ENCODE measurements at places on chromosomes 11 and 22.

DNA sequence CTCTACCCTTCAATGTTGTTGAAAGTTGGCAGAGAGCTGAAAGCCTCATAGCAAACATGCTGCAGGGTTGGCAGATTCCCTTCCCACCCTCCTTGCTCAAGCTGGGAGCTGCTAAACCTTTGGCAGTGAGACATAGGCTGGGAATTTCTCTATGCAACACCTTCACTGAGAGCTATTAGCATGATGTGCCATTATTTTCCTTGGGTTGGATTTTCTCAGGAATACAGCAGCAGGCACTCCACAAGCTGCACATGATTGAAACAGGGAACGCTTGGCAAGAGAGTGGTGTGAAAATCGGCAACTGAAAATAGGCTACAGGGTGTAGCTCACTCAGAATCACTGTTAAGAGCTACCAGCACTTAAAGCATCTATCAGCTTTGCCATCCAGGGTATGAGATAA lies 9.6 kb upstream of the ALKBH3 start:
- no peak for DNase-seq

- DNase-seq, result no peak
Observed at GRCh38 chr11:1784761-1785650, 21.3 kb upstream of the CTSD start.

- no peak for DNase-seq
Observed at GRCh38 chr22:46317646-46318045, 17.9 kb upstream of the TRMU start.

GRCh38 chr22:43126501-43127165 lies 16.1 kb downstream of the BIK start:
- peak; percentile 94 for DNase-seq

GRCh38 chr11:12539572-12539971 lies 134.6 kb upstream of the TEAD1 start:
- peak; percentile 97 for DNase-seq

DNA sequence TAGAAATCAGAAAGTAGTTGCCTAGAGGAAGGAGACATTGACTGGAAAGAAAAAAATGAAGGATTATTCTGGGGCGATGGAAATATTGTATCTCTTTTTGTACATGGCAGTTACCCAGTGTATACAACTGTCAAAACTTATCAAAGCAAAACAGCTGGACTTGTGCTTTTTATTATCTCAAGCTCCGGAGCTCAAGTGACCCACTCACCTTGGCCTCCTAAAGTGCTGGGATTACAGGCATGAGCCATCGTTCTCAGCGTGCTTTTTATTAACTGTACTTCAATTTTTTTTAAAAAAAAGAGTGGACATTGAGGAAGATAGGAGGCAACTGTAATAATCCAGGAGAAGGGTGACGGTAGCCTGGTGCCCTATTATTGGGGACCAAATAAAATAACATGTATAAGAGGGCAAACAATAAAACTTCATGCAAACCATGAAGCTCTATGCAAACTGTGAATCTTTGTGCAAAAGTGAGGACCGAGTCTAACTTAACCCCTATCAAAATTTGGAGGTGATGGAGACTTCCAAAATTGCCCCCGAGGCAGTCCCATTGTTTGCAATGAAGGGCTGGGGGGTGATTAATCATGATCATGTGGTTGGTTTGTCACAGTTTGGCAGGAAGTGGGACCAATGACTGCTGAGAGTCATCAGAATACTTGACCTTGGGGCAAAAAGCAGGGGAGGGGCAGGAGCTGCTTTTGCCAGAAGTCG lies 23.5 kb downstream of the FZD4 start:
- DNase-seq, result peak; percentile 88

- no peak for DNase-seq
Observed at GRCh38 chr11:57364851-57365660, 15.9 kb downstream of the PRG3 start.

DNA sequence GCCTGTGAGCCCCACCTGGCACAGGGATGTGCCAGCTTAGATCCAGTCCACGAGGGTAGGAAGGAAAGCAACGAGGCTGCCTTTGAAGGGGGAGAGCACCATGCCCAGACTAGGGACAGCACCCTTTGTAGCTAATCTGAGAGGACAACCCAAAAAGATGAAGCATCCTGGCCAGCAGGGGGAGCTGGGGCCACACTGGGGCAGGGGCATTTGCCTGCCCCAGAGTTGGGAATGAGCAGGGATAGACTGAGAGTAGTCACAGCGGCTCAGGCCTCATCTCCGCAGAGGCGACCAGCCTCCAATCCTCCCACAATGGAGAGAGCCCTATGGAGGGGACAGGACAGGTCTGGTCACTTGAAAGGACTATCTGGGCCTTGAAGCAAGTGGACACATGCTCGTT lies 16.4 kb downstream of the LMO1 start:
- peak; percentile 25 for DNase-seq

DNA sequence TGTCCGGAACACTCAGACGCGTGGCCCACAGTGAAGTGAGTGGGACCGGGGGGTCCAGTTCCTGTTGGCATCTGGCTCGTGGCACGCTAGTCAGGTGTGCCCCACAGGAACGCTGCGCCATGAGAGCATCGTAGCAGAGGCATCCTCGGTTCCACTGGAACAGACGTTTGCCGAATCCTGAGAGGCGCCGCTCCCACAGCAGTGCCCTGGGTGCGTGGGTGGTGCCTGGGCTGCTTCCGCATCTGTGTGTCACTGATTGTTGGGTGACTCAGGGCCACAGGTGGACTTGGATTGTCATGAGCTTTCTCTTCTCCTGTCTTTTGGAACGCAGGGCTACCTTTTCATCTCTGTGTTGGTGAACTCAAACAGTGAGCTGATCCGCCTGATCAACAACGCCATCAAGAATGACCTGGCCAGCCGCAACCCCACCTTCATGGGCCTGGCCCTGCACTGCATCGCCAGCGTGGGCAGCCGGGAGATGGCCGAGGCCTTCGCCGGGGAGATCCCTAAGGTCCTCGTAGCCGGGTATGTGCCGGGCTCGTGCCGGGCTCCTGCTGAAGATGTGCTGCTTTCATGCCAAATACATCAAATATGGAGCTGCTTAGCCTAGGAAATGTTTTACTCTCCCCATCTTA lies 46.2 kb downstream of the AP2A2 start:
- no peak for DNase-seq

DNA sequence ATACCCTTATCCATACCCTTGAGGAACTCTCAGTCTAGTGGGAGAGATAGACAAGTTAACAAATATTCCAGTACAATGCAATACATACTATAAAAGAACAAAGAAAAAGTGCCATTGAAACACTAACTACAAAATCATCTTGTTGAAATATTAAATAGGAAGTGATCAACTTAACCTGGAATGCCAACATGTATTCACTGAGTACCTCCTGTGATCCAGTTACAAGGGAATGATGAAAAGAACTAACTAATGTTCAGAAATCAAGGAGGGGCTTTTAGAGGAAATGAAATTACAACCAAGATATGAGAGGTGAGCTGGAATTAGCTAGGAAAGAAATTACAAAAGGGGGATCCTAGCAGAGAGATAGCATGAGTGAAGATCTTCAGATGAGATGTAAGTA lies 6.2 kb upstream of the FIBIN start:
- DNase-seq, result peak; percentile 25

DNA sequence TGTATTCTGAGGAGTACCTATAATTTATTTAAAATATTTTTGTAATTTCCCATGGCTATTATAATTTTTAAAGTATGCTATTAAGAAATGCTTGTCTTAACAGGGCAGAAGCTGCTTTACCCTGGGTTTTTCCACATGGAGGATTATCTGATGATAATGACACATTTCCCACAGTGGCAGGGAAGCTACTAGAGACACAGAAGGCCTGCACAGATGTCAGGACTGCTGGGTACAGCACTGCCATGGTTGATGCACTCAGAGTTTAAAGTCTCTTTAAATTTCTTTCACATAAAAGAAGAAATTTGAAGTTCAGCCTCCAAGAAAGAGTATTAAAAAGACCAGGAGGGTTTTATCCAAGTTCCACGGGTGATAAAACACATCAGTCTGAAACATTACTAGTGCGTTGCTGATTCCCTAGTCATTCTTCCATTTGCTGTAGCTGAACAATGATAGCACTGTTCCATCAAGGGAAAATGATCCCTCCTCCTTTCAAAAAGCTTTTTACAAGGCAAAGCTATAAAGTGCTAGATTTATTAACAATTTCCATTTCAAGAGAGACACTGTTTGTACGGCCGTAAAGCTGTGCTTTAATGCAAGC lies 363.0 kb downstream of the CNTN5 start:
- DNase-seq, result no peak

GRCh38 chr11:27705873-27706820 lies 5.9 kb upstream of the BDNF start:
- peak; percentile 55 for DNase-seq

GRCh38 chr11:43419460-43419859 lies 60.7 kb downstream of the TTC17 start:
- peak; percentile 63 for DNase-seq

- peak; percentile 47 for DNase-seq
Observed at GRCh38 chr11:124481365-124482323, 36.1 kb upstream of the OR8B8 start.

- no peak for DNase-seq
Observed at GRCh38 chr11:46370253-46370652, 11.2 kb upstream of the MDK start.

DNA sequence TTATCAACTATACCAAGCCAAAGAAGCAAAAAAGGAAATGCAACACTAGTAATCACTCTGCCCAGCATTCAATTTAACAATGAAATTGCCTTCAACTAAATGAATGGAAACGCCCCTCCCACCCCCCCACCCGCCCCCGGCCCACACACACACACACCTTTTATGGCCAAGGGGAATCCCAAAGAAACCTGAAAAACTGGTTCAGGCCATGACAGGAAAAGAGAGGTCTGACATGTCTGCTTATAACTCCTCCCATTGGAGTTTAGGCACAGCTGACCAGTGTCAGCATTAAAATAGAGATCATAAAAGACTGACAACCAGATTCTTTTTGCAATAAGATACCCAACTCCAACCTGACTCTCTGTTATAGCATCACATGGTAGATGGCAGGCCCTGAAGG lies 42.6 kb downstream of the ACER3 start:
- no peak for DNase-seq

DNA sequence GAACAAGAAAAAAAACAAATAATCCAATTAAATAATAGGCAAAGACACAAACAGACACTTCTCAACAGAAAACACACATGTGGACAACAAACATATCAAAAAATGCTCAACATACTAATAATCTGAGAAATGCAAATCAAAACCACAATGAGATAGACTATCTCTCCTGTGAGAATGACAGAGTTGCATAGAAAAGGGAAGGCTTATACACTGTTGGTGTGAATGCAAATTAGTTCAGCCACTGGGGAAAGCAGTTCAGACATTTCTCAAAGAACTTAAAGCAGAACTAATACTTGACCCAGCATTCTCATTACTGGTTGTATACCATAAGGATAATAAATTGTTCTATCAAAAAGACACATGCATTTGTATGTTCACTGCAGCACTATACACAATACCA lies 637.8 kb upstream of the LUZP2 start:
- no peak for DNase-seq

DNA sequence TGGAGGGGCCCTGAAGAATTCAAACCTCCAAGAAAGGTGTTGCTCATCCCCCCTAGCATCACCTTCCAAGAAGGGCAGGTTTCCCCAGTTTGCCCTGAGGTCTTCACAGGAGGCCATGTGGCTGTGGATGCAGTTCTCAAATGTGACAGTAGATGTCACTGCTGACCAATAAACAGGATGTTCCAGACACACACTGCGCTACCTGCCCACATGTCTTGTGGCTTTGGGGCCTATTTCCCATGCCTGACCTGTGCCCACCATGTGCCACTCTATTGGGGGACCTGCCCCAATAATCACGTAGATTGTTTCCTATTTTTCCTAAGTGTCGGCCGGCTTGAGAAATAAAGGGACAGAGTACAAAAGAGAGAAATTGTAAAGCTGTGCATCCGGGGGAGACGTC lies 4.5 kb downstream of the GSTT2 start:
- DNase-seq, result no peak

DNA sequence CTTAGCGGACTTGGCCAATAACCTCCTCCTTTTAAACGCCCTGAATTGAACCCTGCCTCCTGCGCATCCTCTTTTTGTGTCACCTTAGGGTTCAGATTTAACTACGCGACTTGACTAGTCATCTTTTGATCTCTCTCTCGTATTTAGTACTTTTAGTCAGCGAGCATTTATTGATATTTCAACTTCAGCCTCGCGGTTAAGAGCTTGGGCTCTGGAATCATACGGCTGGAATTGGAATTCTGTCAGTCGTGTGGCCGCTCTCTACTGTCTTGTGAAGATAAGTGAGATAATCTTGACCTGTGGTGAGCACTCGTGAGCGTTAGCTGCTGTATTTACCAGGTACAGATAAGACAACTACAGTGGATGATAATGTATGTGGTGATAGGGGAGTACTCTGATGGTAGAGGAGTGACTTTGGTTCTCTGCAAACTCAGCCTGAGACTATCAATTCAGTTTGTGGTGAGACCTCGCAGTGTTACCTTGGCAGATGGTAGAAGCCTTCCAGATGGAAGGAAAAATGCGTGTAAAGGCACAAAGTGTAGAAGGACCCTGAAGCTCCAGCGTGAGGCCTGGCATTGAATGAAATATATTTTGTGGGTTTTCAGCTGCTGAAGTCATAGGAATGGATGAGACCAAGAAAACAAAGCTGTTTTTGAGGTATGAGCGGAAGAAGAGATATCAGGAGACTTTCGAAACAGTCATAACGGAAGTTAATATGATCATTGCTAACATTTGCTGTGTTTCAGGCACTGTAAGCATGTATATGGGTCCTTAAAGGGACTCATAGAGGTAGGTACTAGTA lies 682 bp downstream of the ATM start:
- DNase-seq, result peak; percentile 44

All from ELR (cell line).